CD4-positive, alpha-beta T cell treated with Interleukin-17A for 1 hour (primary cell): ENCODE measurements at places on chromosomes 13 and 19.

GRCh38 chr19:11168568-11168967 lies 13.0 kb upstream of the SPC24 start:
- DNase-seq = no peak

DNA sequence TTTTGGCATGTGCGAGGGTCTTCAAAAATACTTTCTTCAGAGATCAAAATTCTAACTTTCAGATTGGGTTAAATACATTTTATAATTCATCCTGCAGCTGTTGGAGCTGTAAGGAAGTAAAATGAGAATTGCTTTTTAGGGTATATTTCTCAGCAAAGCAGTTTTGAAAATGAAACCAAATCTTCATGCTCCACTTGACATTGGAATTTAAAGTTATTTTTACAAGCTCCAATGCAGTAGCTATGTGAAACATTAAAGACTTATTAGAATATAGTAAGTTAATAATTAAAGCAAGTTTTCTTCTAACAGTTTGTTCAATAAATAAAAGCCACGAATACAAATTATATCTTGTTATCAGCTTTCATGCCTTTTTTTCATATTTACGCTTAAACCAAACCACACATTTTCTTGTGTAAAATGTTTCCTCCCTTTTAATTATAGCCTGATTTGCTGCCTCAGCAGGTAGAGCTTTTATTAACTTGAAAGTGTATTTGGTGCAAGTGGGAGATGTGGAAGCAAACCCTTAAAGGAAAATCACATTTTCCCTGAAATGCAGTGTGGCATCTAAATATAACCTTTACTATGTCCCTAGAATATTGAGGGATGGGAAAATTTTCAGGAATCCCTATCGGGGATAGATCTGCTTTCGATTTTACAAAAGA lies 12.4 kb upstream of the MICU2 start:
- DNase-seq = no peak

DNA sequence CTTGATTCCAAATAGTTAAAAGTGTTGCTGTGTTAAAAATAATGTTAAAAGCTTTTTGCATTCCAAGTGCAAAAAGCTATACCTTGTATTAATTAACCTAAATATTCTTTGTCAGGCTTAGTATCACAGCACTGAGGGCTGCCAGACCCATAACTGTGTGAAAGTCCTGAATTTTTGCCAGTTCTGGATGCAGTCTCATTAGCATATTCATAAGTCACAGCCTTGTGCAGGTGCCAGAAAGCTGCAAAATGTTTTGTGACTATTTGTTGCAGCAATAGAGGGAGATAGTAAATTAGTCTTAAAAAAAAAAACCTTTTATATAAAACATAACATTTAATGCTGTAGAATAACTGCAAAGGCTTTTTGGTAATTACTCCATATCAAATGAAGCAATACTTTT lies 56.6 kb downstream of the SLITRK1 start:
- DNase-seq = no peak

- no peak for DNase-seq
Measured at GRCh38 chr13:39641645-39642044, 13.8 kb upstream of the COG6 start.

- DNase-seq = no peak
Measured at GRCh38 chr13:40528881-40529280, 137.6 kb downstream of the FOXO1 start.

DNA sequence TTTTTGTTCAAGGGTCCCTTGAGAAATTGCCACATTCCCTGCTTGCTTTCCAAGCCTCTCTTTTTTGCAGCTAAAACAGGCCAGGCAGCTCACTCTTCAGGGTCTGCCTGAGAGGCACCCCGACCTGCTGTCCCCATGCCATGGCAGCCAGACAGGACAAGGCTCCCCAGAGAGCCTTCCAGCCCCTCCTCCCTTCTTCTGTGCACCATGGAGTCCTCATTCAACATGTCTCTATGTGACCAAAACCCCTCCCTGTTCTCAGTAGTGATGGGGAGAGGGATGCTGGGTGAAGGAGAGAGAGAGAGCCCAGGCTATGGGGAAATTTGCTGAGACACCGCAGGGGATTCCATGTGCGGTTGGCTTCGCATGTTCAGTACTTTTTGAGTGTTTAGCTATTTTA lies 384.2 kb upstream of the ZNF507 start:
- no peak for DNase-seq

GRCh38 chr19:57511484-57511883 lies 11.7 kb downstream of the ZNF773 start:
- no peak for DNase-seq

DNA sequence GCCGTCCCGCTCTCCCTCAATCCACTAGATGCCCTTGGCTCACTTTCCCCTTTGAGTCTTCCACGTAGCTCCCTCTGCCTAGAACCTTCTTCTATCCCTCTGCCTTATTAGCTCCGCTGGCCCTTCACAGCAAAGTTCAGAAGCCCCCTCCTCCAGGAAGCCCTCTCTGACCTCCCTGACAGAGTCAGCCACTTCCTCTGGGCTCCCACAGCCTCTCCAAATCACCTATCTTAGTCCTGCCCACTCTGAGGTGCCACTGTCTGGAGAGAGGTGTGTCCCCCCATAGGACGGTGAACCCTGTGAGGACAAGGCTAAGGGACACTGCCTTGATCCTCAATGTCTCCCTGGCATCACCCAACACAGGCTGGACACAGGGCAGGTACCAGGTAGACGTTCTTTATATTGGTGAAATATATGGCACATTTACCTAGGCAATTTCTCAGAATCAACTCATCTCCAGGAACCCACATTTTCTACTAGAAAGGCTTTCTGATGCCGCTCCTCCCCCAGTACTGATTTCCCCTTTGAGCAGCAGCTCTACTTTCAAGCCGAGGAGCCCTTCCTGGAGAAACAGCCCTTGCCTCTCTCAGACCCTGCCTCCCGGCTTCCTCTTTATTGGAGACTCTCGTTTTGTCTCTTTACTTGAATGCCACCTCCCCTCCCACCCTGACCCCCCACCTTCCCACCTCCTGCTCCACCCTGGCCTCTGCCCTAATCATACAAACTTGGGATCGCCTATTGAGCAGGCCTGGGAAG lies 3.4 kb upstream of the TGFB1 start:
- no peak for DNase-seq

- no peak for DNase-seq
Measured at GRCh38 chr13:65414187-65414586, 1815.9 kb downstream of the PCDH9 start.

GRCh38 chr19:35430409-35431144 lies 17.5 kb upstream of the FFAR2 start:
- DNase-seq = no peak

DNA sequence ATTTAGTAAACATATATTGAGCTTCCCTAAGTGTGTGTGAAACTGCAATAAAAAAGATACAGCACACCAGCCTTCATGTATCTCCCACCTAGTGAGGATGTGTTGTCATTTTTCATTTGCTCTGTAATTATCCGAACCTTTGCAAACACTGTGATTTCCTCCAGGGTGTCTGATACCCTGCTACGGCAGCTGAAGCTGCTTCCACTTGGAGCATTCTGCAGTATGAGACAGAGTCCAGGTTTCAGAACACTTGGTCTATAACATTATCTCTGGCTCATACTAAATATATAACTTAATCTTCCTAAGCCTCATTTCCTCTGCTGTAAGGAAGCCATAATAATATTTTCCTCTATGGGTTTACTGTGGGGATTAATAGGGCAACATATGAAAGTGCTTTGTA lies 1338.1 kb upstream of the SLC10A2 start:
- no peak for DNase-seq

DNA sequence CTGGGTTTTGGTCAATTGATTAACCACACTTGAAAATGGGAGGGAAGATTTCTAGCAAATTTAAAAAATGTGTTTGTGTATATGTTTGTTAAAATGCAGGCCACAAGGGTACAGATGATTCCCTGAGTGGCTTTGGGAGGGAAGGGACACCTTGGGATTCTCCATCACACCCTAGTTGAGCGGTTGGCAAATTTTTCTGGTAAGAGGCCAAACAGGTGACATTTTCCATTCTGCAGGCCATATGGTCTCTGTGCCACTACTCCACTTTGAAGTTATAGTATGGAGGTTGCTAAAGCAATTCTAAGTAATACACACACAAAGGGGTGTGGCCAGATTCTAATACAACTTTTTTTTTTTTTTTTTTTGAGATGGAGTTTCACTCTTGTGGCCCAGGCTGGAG lies 12.9 kb upstream of the MED26 start:
- DNase-seq = no peak

- DNase-seq = no peak
Measured at GRCh38 chr13:114087430-114087829, 45.0 kb downstream of the RASA3 start.

GRCh38 chr19:50897191-50897607 lies 14.0 kb downstream of the KLK4 start:
- no peak for DNase-seq

DNA sequence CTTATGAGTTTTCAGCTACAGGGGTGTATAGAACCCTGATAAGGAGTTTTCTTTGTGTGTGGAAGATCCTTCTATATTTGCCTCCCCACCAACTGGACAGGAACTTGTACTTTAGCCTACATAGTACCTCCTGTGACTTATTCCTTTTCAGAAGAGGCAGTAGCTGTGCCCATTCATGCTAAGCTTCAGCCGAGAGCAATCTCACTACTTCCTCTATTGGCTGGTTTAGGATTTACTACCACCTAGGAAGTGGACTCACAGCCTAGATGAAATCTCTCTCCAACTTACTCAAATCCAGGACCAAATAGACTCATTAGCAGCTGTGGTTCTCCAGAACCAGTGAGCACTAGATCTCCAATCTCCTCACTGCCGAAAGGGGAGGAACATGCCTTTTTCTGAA lies 2.3 kb upstream of the REX1BD start:
- DNase-seq = no peak

DNA sequence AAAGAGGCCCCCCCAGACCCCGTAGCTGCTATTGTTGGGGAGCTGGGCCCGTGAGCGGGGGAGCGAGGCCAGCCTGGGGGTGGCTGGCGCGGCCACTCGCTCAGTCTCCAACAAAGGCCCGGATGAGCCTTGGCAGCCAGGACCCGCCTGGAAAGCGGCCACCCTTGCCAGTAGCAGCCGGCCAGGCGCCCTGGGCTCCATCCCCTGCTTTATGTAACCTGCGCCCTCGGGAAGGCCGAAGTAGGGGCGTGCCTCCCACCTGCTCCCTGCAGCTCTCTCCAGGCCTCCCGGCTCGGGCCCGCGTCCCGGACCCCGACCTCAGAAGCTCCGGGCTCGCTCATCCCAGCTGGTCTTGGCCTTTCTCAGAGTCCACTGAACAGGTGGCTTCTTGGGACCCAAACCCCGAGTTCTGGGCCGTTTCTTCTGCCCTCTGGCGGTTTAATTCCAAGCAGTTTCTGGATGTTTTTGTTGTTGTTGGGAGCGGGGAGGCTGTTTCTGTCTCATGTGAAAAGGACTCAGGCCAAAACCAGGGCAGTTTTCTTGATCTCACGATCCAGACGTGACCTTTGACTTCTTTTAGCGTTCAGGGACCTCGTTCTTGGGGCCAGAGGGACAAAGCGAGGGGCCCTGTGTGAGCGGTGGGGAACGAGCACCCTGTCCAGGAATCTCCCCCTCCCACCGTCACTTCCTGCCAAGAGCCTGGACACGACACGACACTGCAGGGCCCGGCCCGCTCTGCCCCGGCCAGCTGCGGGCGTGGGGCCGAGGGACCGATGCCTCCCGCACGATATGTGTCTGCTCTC lies 1.2 kb downstream of the CDC34 start:
- DNase-seq = peak; percentile 65

- DNase-seq = no peak
Measured at GRCh38 chr13:105219651-105220050, 1315.8 kb downstream of the EFNB2 start.

DNA sequence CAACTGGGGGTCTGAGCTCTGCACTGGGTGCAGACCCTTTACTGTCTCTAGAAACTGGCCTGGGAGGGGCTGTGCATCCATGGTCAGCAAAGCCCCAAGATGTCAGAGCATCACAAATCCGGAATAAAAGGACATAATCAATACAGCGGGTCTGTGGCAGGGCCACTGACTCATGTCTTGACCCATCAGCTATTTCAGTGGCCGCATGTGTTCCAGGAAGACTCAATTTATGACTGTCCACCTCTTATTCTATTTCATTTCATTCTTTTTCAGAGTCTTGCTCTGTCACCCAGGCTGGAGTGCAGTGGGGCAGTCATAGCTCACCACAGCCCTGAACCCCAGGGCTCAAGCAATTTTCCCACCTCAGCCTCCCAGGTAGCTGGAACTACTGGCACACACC lies 53.2 kb downstream of the PEX11G start:
- DNase-seq = no peak

DNA sequence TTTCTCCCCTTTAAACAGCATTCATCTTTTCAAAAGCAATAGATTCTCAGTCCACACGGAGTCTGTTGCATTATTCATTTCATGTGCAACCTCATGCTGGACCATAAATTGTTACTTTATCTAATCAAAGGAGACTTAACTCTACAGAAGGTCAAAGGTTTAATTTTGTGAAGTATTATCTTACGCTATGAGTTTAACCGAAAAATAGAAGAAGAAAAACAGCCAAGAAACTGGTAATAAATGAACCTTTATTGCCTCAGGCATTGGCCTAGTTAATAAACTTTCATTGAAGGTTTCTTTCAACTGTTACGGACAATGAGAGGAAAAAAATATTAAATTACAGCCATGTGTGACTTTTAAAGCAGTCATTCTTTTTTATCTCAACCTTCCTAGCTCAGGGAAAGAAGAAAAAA lies 223.6 kb downstream of the DACH1 start:
- DNase-seq = no peak

DNA sequence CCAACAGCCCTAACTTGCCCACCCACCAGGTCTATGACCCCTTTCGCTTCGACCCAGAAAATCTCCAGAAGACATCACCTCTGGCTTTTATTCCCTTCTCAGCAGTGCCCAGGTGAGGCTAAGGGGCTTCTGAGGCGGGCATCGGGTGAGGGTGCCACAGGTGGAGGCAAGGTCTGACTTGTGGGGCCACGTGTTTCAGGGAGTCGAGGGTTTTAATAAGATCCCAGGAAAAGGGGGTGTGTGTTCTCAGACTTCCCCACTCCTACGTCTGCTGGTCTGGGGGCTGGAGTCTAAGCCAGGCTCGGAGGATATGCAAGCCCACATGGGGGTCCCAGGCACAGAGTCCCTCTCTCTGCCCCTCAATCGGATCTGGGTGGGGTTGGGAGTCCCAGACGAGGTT lies 30.9 kb upstream of the CYP4F8 start:
- no peak for DNase-seq

DNA sequence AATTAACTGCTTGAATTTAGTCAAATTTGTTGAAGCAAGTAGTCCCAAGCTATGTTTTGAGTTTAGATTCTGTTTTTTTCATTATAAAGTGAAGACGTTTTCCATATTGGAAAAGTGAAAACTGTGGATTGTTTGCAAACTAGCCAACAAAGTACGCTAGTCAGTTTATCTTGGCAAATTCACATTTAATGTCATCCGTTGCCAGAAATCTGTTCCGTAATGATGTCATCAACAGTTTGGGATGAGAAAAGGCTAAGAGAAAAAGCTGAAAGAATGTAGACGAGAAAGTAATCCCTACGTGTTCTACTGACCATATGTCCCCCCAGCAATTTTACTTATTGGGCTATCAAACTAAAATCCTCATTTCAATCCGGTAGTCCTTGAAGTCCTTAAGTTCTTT lies 419.6 kb downstream of the GPC6 start:
- DNase-seq = no peak
